ENCODE measurements at places on chromosomes 4 and X.

DNA sequence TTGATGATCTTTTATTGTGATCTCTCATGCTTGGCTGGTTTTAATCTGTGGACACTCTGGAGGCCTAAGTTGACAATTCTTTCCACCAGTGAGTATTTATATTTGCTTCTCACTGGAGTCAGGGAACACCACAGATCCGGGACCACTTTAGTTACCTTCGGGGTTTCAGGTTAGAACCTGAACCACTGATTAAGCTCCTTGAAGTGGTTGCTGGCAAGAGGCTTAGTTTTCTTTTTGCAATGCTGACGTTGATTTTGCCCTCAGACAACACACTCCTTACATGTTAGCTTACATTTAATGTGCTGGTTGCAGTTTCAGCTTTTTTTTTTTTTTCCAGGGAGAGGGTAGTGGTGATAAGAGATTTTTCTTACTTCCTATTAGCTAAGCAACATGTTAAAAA is 10.5 kb upstream of the ZNF330 start:
- DNase-seq, result no peak

- DNase-seq, result no peak
These were observed 2.4 kb downstream of the CNKSR2 start for GRCh38 chrX:21376636-21377035.

DNA sequence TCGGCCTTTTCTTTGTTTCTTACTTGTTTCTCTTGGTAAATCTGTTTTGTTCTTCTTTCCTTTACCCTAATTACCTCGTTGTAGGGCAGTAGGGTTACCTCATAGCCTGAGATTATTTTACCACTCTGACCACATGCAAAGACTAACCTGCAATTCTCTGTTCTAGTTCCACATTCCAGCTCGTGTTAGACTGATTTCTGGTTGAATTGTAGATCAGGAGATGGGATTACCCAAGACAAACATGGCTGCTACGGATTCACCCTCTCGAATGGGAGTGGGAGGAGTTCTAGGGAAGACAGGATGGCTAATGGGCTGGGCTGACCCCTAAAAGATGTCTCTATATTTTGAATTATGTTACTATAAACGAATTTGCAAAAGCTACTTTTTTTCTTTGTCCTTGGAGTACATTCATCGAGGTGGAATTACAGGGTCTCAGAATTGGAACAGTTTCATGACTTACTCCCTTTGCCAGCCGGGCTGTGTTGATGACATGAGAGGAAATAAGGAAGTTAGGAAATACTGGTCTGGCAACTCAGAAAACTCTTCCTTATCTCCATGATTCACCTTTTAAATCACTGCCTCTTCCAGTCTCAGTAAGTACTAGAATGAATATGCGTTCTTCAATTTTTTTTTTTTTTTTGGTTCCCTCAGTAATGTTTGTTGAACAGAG is 36.7 kb upstream of the FBXW7 start:
- DNase-seq, result no peak

DNA sequence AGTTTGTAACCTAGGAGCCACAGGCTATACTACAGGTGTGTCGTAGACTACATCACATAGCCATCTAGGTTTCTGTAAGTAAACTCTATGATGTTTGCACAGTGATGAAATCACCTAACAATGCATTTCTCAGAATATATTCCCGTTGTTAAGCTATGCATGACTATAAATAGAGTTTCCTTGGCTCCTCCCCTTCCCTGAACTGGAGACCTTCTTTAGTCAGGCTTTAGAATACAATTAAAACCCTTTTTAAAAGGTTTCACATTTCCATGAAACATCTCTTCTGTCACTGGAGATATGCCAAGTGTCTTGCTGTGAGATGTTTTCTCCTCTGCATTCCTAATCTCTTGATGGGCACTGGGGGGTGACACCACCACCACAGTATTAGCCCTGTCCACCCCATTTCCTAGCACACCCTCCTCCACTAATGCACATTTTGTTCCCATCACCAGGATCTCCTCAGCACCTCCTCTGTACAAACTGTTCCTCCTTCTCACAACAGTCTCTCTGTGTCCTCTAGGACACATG is 334.6 kb upstream of the CPEB2 start:
- no peak for DNase-seq

DNA sequence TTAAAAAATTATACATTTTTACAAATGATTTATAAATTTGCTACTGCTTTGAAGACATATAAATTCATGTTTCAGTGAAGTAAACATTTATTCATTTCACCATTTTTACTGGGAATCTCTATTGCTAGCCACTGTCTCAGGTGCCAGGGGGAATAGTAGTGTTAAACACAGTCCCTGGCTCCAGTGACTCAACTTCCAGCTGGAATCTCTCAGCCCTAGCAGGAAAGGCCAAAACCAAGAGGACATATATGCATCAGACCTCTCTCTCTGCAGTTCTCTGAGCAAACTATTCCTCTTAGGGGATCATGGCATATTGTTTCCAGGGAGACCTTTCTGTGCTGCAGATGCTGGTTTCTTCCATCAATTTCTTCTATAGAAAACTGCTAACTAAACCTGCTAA is 1009.0 kb upstream of the LCORL start:
- DNase-seq, result no peak

DNA sequence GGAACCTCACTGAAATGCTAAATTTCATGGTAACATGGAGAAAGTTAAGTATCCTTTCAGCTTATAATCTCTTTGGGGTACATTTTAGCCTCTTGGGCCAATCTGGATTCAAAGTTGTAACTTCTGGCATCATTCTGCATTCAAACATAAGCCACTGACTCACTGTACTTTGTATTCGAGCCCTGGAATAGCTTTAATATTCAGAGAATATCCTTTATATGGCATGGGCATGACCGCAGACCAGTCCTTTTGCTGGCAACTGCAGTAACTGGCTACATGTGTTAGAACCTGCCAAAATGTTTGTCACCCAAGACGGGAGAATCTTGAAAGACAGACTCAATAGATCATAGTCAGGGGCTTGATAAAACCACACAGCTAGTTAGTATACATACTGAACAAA is 3.3 kb downstream of the GASK1B start:
- no peak for DNase-seq

- DNase-seq, result no peak
These were observed 105.9 kb downstream of the DDX60 start for GRCh38 chr4:168212656-168213055.

DNA sequence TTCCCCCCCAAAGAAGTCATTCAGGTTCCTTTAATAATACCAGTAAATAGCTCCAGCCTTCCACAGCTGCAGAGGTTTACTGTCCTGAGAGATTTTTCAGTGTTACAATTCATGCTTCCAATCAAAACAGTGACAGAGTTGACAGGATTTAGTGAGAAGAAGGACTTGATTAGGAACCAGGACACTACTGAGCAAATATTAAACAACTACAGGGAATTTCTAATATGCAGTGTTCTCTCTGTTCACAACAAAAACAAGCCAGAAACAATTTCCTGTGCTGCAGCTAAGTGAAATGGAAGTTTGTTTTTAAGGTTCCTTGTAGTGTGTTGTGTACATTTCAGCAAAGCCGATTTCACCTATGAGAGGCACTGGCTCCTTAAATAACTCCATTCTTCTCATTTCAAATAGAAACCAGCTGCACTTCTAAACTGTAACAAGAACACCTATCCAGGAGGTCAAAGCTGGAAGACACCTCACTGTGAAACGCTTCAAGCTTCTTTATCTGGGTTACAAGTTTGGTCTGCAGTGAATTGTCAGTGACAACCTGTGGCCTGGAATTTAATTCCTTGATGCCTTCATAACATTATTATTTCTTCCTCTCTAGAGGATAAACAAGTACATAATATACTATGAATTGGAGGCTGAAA is 149.3 kb downstream of the RASL11B start:
- DNase-seq, result no peak

- no peak for DNase-seq
These were observed 353.0 kb downstream of the IDS start for GRCh38 chrX:149151805-149152757.

- DNase-seq, result no peak
These were observed 62.3 kb downstream of the PPP2R2C start for GRCh38 chr4:6410068-6410467.

DNA sequence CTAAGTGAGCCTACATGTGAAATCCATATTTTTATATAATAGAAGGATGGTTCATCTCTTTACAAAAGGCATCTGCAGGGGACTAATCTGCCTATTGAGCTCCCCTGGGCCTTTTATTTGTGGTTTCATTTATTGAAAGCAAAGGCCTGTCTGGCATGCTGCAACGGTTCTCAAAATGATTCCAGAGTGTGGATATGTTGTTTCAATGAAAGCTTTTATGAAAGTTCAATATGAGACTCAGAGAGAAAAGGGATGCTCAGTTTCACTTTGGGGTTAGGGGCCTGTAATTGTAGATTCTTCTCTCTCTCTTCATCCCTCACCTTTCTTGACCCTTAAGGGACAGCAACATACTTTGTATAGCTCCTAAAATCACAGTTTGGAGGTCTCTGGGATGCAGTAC is 204.2 kb upstream of the CASK start:
- DNase-seq, result no peak

GRCh38 chr4:149409555-149409962 is 406.1 kb downstream of the IQCM start:
- no peak for DNase-seq

GRCh38 chr4:158213466-158213865 is 3.2 kb downstream of the TMEM144 start:
- no peak for DNase-seq

DNA sequence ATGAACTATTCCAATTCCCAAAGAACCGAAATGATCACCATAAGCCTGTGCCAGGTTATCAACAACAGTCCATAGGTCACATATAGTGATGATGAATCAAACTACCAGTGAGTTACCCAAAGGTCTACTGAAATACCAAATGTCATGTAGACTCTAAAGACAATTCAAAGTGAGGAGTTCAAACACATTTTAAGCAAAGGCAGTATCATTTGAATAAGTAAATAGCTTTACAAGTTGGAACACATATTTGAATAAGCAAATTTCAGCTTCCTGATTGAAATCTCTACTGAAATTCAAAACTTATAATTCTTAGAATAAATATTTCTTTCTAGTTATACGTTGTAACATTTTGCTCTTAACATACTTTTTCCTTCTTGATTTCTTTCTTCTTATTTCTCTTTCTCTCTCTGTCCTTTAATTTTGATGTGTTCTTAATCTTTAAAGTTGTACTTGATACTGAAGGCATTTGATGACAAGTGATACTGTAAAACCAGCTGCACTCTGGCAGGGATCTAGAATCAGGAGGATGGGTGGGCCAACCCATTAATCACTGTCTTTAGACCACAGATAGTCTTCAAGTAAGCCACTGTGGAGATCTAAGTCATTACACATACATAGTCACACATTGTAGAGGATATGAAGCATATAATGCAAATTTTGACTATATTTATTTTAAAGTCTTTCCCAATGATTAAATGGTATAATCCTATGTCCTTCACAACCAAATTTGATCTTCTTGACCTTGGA is 34.5 kb downstream of the GABRA4 start:
- DNase-seq, result no peak

- DNase-seq, result no peak
These were observed 687.0 kb downstream of the DMD start for GRCh38 chrX:32524385-32524784.

DNA sequence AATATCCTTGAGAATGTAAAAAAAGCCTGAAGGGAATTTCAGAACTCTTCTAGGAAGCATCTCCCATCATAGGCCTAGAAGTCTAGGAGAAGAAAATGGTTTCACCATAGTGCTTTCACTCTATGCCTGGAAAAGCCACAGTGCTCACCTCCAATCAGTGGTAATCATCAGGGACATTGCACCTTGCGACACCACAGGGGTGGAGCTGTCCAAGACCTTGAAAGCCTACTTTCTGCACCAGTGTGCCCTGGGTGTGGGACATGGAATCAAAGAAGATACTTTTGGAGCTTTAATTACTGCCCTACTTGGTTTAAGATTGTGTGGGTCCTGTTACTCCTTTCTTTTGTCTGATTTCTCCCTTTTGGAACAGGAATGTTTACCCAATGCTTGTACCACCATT is 146.8 kb upstream of the NDST4 start:
- no peak for DNase-seq

GRCh38 chr4:91267543-91267942 is 1036.2 kb upstream of the GRID2 start:
- DNase-seq, result no peak

DNA sequence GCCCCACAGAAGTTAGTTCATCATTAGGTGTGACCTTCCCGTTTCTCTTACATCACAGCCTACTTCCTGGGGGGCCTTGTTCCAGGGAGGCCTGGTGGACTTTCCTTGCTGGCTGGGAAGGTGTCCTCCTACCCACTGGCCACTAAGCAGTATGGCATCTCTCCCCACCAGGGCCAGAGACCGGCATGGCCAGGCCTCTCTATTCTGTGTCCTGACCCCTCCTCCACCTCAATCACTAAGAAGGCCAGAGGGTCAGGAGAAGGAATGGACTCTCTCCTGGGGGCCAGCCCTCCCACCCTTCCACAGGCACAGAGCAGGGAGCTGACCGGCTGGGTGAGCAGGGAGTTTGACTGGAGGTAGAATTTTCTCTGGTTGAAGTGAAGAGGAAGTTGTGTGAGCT is 81.9 kb downstream of the PJA1 start:
- no peak for DNase-seq

DNA sequence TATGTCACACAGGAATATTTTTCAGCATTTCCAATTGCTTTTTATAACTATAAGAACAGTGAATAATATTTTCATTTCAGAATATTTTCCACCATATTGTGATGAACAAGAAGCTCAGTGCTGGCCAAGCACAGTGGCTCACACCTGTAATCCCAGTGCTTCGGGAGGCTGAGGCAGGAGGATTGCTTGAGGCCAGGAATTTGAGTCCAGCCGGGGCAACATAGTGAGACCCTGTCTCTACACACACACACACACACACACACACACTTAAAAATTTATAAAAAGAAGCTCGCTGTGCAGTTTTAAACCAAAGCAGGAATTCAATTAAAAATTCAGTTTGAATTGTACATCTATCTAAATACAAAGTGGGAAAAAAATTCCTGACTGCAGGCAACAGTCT is 3.2 kb downstream of the ZFYVE28 start:
- no peak for DNase-seq

GRCh38 chr4:77481856-77482255 is 123.8 kb upstream of the CXCL13 start:
- DNase-seq, result no peak
